CD4-positive, alpha-beta T cell treated with Interleukin-6 at 100 ng/mL for 8 hours (primary cell): ENCODE measurements at places on chromosomes 1 and 21.

DNA sequence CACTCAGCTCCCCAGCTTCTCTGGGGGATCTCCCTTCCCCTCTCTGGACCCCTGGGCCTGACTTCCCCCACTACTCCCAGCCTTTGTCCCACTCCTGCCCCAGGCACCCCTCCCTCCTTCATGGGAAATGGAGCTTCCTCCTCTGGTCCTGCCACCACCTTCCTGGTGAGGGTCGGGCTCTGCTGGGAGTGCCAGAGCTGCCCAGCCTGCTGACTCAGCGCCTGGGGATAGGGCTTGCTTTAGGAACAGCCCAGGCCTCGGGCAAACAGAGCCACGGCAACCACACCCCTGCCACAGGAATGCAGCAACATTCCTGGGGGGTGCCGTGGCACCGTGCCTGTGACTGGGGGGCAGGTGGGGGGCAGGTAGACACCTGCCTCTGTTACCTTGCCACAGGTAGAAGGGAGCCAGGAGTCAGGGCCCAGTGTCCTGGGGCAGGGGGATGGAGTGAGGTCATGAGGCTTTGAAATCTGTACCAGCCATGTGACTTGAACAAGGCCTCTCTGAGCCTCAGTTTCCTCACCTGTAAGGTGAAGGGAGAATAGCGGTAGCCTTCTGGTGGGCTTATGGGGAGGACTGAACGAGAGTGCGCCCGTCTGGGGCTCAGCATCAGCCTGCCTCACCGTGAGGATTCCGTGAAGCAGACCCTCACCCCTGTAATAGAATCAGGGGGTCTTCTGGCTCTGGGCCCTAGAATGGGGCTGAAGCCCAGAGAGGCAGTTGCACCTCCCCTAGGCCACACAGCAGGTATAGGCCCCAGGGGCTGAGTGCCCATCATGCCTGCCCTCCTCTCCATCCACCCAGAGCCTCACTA lies 17.8 kb upstream of the EPHA2 start:
- no peak for DNase-seq

- DNase-seq, result no peak
Measured at GRCh38 chr1:194658090-194658439, 1471.7 kb upstream of the B3GALT2 start.

- no peak for DNase-seq
Measured at GRCh38 chr1:21510113-21510493, 880 bp downstream of the ALPL start.

- no peak for DNase-seq
Measured at GRCh38 chr1:209355415-209355814, 228.1 kb upstream of the CAMK1G start.

GRCh38 chr1:170048515-170048914 lies 26.0 kb downstream of the KIFAP3 start:
- DNase-seq, result no peak

GRCh38 chr21:42570362-42570761 lies 56.7 kb downstream of the SLC37A1 start:
- no peak for DNase-seq

DNA sequence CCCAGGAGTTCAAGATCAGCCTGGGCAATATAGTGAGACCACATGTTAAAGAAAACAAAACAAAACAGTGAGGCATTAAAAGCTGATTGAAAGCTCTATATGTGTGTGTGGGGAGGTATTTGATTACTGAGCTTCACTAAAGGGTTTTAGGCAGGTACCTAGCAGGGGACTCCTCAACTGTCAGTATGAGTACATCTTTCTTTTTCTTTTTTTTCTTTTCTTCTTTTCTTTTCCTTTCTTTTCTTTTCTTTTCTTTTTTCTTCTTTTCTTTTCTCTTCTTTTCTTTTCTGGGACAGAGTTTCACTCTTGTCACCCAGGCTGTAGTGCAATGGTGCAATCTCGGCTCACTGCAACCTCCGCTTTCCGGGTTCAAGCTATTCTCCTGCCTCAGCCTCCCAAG lies 8.5 kb upstream of the MYCL start:
- DNase-seq, result no peak

DNA sequence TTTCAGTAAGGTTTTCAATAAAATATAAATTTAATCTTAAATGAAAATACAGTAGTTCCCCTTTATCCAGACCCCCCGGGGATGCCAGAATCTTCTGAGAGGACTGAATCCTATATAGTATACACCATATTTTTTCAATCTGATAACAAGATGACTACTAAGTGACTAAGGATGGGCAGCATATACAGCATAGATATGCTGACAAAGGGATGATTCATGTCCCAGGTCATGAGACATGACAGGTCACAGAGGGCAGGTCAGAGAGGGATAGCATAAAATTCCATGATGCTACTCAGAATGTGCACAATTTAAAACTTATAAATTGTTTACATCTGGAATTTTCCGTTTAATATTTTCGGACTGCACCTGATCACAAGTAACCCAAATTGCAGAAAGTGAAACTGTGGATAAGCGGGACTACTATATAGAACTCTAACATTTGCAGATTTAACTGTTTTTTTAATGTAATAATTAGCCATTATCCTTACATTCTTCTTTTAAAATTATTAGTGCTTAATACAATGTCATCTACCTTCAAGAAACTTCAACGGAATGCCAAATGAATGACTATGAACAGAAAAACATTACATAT lies 48.8 kb downstream of the LRRC40 start:
- DNase-seq, result no peak

DNA sequence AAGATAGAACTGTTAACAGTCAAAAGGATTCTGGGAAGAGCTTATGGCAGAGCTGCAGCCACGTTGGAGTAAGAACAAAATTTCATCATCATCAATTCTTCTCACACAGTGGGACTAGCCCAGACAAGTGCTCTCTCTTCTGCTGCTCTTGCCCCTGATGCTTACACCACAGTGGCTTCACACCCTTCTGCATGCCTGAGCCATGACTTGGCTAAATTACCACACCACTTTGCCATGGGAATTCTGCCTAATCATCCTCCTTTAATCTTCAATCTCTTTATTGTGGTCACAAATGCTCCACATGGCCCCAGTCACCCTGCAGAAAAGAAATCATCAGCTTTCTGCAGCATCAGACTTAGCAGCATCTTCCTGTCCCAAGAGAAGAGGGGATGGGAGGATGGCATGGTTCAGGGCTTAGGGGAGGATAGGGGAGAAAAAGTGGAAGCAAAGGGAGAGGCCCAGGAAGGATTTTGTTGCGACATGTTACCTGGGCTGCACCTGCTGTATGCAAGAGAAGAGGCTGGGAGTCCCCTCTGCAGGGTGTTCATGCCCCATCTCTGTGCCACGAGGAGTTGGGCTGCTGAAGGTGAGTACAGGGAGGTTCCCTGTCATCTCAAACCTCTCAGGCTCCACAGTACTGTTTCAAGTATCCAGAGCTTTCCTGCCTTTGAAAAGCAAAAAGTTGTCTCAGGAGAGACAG lies 9.0 kb upstream of the RPTN start:
- DNase-seq, result no peak

DNA sequence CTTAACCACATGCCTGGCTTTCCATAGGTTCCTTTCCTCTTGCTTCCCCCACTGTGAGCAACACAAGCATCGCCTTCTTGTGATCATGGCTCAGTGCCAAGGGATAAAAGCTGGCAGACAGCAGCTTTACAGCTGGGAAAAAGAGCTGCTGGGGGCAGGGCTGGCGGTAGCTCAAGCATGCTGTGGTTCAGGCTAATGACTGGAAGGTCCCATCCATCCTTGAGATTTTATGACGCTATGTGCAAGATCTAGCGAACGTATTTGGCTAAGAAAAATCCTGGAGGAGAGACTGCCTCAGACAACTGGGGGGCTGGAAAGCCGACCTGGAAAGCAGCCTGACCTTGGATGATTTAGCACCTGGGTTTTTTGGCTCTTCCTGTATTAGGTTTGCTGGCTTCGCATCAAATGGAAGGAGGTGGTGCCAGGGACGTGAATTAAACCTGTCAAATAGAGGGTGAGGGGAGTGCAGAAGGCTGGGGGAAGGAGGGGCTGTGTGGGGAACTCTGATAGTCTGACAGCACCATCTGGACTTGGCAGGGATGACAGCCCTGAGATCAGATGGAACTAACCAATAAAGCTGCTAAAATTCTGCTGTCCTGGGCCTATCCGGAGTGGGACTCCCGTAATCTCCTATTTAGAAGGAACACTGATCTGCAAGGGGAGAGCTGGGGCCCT lies 34.8 kb downstream of the ZMYND12 start:
- DNase-seq, result no peak

DNA sequence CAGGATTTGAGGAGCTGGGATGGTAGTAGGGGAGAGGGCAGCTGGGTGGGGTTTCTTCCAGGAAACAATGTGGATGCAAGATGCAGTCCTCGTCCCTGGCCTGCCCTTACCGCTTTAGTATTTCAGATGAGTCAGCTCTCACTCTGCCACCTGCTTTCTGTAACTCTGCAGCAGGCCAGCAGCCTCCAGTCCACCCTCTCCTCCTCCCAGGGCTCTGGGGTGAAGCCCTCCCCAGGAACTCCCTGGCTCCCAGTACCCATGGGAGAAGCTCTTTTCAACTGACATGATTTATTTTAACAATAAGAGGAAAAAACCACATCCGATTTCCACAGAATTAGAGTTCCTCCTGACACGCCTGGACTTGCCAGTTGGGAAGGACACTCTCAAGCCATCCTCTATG lies 39.0 kb upstream of the IL20 start:
- no peak for DNase-seq

DNA sequence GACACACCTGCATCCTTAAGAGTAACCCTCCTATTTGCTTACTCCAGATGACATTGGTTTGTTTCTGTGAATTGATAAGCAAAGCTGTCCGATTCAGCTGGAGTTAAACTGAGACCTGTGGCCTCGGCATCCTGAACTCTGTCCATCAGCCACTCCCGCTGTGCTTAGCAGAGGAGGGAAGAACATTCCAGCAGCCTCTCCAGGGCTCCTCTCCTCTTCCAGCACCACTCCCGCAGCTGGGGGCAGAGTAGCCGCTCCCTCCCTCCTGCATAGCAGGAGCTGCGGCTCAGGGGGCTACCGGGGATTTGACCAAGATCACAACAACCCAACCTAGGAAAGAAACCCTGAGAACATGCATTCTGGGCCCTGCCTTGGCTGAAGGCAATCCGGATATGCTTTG lies 8.8 kb downstream of the LRRC38 start:
- DNase-seq, result no peak

GRCh38 chr1:56908619-56909221 lies 54.1 kb downstream of the C8A start:
- DNase-seq, result no peak

DNA sequence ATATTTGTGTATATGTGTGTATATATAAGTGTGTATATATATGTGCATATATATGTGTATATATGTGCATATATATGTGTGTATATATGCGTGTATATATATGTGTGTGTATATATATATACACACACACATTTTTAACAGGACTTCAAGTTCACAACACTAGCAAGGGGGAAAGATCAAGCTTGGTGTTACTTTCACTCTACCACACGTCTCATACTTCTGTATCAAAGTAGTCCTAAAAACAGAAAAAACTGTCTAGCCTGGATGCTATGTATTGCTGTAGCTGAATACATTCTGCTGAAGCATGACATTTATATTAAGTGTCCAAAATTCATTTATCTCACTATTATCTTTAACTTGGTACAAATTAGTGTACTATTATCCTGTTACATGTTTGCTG lies 17.9 kb upstream of the ATP6V1G3 start:
- DNase-seq, result no peak

DNA sequence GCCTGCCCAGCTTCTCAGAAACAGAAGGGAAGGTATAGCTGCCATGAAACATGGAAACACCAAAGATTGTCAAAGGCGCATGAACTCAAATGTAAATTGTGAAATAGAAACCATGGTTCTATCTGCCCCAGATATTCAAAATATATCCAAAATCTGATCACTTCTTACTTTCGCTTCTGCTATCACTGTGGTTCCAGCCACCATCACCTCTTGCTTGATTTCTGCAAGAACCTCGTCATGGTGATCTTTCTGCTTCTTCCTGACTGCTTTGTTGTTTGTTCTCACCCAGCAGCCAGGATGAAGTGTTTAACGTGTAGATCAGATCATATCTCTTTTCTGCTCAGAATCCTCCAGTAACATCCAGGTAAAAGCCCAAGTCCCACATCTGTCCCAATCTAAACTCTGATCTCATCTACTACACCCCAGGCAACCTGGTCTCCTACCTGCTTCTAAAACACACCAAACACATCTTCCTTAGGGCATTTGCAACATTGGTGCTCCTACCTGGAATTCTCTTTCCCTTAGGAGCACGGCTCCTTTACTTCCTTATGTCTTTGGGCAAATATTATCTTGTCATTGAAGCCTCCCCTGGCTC lies 10.5 kb upstream of the LMO4 start:
- DNase-seq, result no peak

GRCh38 chr1:244200596-244200995 lies 149.5 kb downstream of the ZBTB18 start:
- no peak for DNase-seq

GRCh38 chr1:209756615-209757445 lies 977 bp downstream of the TRAF3IP3 start:
- DNase-seq, result peak; percentile 53

DNA sequence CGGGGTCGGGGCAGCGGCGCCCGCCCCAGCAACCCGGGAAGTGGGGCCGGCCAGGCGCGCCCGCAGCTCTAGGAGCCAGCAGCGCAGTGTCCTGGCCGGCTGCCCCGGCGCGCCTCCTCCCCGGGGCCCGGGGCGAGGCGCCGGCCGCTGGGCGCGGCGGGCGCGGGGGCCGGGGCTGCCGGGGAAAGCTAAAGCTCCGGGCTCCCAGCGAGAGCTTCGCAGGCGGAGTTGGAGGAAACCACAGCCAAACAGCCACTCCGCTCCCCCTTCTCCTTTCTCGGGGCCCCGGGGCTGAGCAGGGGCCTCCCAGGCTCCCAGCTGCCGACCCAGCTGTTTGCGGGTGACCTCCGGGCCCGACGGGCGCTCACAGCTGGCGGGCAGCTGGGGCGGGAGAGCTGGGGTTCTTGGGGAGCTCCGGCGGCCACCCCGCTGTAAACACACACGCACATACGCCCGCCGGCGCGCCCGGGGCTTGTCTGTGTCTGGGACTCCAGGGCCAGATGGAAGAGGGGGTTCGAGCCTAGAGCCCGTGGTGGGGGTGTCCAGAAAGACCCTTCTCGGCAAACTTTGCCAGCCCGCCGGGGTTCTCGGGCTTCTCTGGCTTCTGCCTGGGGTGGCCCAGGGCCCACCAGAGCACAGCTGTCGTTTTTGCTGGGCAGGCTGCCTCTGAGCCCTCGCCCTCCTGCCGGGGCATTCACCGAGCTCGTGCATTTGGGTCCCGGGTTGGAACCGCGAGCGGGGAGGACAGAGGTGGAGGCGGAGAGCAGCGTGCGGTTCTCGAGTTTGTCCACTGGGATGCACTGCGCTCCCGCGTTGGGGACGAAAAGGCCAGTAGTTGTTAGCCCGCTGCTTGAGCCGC lies 1.5 kb downstream of the AJAP1 start:
- no peak for DNase-seq

- DNase-seq, result no peak
Measured at GRCh38 chr1:241423541-241424479, 66.8 kb upstream of the RGS7 start.
